GM12891 (cell line): ENCODE measurements at places on chromosomes 6 and 20.

DNA sequence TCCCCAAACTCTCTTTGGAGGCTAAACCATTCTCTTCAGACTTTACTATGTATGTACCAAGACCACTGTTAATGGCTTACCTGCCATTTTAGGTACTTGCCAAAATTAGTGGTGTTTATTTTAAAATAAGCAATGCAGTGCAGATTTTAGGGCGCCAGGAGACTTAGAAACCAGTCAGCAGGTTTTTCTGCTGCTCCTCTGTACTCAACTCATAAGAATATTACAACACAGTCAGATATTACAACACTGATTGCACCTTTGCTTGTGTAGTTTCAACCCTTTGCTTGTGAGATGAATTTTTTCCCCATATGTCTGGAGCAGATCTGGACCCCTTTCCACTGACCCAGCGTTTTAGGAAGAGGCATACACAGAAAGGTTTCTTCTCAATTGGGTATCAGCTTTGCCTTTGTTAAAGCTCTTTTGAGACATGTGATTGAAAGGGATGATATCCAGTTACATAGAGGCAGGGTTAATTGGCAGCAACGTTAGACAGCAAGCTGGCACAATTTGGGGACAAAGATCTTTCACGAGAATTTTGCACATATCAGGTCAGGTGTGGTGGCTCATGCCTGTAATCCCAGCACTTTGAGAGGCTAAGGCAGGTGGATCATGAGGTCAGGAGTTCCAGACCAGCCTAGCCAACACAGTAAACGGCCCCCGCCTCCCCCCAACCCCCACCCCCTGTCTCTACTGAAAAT is 6.2 kb downstream of the TTPAL start:
- DNase-seq, result no peak

DNA sequence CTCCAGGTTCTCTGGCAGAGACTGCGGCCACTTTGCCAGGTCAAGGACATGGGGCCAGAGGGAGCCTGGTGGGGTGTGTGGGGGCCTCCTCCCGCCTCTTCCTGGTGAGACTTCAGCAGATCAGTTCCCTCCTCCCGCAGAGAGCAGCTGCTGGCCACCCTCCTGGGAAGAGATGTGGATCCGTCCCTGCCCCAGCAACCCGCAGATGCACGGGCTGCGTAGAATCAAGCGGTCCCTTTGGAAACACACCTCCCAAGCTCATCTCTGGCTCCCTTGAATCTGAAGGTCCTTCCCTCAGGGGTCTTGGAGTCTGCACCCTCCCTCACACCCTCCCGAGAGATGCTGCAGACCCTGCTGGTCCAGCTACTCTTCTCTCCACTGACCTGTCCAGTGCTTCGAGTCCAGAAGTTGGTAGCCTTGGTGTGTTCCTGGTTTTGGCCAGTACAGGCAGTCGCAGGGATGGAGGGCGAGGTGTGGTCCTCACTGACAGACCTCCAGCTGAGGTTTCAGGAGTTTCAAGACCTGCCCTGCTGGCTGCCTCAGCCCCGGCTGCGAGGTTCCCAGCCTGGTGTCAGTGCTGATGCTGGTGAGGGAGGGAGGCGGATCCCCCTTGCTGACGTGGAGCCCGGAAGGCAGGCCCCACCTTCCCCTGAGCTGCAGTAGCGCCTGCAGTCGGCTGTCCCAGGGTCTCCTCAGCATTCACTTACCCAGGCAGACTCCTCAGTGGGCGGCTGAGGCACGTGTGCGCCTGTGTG is at the start of gene NPBWR2:
TSS of gene NPBWR2 (minus strand) at position 585 of the 755 bp plus-strand sequence. CDS start 734 bp downstream, outside the sequence.
- no peak for DNase-seq

- DNase-seq, result no peak
These were observed 3.4 kb upstream of the PARD6B start for GRCh38 chr20:50727792-50728485.

GRCh38 chr6:82365016-82365795 is 1.6 kb downstream of the TPBG start:
- no peak for DNase-seq

DNA sequence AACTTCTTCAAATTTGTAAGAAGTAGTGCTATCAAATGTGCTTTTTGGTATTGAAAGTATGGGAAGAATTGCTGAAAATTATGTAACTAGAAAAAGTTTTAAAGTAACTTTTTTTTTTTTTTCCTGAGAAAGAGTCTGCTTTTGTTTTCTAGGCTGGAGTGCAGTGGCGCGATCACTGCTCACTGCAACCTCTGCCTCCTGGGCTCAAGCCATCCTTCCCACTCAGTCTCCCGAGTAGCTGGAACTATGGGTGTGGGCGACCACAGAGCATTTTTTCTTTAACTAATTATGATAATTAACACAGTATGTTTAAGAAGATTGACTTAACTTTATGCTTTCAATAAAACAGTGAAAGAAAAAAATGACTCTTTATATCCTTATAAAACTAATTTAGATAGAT is 38.4 kb downstream of the BMP5 start:
- no peak for DNase-seq

GRCh38 chr6:168201383-168201782 is 118.2 kb downstream of the DACT2 start:
- DNase-seq, result no peak

GRCh38 chr6:132736239-132736638 is 21.5 kb downstream of the VNN2 start:
- DNase-seq, result no peak

DNA sequence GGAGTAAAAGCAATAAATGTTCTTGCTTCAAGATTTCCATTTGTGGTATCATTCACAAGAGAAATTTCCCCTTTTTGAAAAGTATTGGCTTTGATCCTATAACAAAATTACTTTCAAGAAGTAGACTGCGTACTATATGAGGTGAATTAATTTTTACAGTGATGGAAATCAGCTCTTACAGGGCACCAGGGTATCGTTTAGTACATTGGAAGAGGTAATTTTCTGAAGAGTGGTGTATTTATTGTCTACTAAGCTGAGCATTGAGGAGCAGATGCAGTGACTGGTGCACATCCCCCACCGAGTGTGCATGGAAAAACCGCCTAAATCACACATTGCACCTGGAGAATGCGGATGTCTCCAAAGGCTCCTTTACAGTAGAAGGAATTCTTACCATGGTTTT is 209.5 kb downstream of the SAMD5 start:
- no peak for DNase-seq

DNA sequence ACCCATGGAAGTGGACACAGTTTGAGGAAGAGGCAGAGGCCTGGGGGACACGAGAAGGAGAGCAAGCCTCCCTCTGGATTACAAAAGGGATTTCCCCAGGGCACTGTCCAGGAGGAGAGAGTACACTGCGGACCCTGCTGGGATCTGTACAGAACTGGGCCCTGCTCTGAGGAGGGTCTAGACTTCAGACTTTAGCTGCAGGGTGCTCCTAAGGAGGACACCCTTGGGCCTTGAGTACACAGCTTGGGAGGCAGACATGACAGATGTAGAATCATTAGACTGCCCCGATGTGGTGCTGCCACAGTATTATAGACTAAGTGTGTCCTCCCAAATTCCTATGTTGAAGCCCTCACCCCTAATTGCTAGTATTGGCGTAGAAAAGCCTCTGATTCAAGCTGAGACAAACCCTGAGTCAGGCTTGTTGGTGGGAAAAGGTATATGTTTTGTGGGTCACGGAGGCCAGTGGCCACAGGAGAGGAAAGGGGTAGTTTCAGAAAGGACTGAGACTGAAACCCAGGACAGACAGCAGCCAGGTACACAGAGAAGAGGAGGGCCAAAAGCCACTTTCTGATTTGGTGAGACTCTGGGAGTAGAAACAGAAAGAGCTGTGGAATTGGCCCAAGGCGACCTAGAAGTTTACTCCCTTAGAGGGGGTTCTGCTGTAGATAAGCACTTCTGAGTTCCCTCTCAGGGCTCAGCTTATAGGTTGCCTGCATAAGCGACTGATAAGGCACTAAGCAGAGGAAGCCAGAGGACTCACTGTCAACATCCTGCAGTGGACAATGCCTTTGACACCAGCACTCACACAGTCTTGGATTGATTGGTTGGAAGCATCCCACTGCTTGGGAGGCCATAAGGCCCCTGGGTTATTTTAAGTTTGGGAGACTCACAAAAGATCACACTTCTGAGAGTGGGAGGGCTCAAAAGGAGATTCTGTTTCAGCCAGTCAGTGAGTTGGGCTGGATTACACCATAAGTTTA is 16.5 kb upstream of the SH3BGRL2 start:
- no peak for DNase-seq

- DNase-seq, result no peak
These were observed 2.5 kb downstream of the DEFB132 start for GRCh38 chr20:259981-260380.

- no peak for DNase-seq
These were observed 45.8 kb downstream of the GINS1 start for GRCh38 chr20:25453035-25453810.

- DNase-seq, result no peak
These were observed 11.4 kb downstream of the PKIG start for GRCh38 chr20:44593751-44594150.
